ENCODE measurements at places on chromosomes 11 and 22. TPM values are rescaled to one million over a fixed set of nuclear protein-coding genes. Genes with fewer than 3 reads are reported as not detected.

The HORMAD2 gene
- not detected for total RNA-seq

The CCDC179 gene
- total RNA-seq = not detected

The NPAS4 gene
- total RNA-seq = not detected

The EPS8L2 gene
- 44.8 TPM for total RNA-seq

The HOATZ gene
- total RNA-seq = not detected

The INTS4 gene
- 29.4 TPM for total RNA-seq

The SLC22A9 gene
- not detected for total RNA-seq

The CCDC116 gene
- total RNA-seq = 0.20 TPM
